Stimulated activated CD4-positive, alpha-beta T cell treated with anti-CD3 and anti-CD28 coated beads, TNF-alpha, amount 100 ng/mL, for 4 hours (primary cell): ENCODE measurements at places on chromosomes 5 and 9.

GRCh38 chr5:178288401-178289368 lies 56.1 kb upstream of the PHYKPL start:
- no peak for DNase-seq

DNA sequence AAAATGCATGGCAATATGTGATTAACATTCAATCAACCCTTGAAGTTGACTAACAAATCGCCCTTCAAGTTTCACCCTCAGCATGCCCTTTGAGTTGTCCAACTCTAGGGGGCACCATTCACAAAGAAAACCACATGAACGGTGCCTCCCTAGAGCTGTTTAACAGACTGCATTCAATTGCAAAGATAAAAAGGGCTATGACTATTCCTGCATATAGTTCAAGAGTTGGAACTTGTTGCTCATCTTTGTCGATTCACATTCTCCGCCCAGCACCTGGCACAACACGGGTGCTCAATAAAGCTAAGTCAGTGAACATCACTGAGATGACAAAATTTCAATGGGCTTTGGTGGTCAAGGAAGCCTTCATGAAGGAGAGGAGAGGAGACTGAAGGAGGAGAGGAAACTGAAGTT lies 69.6 kb upstream of the SLC30A5 start:
- DNase-seq: no peak

GRCh38 chr5:17743580-17744435 lies 109.5 kb downstream of the TAF11L14 start:
- DNase-seq: no peak

DNA sequence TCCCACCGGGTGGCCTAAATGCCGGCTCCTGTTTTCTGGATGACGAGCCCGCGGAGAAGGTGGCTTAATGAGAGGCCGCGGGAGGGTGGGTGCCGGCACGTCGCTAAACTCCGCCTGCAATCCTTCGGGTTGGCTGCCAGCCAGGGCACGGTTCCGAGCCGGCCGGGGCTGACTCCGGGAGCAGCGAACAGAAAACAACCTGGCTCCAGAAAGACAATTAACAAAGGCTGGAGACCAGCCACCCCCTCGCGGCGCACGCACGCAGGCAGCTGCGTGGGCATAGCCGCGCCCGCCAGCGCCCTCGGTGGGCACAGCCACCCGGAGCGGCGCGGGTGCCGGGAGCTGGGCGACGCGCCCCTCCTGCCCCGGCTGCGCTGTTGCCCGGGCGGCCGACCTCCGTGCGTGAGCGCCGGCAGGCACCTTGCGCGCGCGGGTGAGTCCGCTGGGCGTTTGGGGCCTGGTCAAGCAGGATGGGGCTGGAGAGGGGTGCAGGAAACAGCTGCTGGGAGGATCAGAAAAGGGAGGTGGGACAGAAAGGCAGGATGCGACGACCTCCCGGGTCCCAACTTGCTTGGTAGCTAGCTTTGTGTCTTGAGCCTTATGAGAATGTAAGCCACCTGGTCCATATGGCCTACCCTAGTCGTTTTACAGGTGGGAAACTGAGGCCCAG lies at the start of gene ARHGEF37:
Gene ARHGEF37 (plus strand): TSS at position 307 of the 670 bp plus-strand sequence. CDS start 16,272 bp downstream, outside the sequence.
- DNase-seq: no peak

DNA sequence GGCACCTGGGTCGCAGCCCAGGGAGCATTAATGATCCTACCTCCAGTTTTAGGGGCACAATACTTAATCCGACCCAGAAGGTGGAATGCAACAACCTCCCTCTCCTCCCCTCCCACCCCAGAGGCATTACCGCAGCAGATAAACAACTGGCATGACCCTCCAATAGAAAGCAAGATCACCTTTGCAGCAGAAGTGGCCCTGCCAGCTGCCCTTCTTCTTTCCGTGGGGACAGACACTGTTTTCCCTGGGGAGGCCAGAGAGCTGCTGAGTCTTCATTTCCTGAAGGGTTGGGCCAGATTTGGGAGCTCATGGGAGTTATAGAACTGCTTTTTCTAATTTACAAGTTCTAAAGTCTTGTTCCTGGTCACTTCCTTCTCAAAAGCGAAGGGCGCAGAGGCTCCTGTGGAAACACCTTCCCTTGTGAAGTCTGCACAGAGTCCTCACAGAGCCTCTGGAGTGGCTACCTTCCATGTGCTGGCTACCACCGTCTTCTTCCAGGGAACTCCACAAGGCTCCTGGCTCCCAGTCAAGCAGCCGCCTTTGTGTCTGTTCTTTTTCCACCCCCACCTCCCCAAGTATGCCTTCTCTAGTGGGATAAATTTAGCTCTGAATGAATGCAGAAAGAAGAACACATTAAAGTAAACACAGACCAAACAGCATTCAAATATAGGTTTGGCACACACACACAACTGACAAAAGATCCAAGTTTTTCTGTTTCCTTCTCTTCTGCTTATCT lies 8.0 kb upstream of the PALM2AKAP2 start:
- DNase-seq: no peak

DNA sequence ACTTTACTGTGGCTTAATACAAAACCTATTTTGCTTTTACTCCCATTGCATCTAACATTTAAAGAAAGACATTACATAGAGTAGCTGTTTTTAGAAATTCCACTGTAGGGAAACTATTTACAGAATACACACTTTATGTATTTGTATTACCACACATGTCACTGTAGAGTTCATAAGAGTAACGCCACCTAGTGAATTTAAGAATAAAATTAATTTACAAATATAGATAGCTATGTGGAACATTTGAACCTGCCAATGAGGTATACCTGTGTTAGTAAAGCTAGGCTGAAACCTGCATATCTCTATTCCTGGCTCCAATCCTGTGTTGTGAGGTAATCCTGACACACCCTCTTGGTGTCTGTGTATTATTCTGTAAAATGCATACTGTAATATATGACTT lies 234.4 kb downstream of the MAST4 start:
- DNase-seq: no peak

DNA sequence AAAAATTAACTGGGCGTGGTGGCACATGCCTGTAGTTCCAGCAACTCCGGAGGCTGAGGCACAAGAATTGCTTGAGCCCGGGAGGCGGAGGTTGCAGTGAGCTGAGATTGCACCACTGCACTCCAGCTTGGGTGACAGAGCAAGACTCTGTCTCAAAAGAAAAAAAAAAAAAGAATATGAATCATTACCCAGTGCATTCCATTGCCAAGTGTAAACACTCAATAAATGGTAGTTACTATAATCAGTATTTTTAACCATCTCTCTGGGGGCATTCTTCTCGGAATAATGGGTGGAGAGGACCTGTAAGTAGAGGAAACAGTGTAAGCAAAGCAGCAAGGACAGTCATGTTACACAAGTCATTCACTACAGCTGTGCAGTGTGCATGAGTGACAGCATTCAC lies 13.8 kb upstream of the RANBP17 start:
- no peak for DNase-seq

- DNase-seq: no peak
Measured at GRCh38 chr5:33212900-33213299, 227.9 kb upstream of the TARS1 start.

- peak; percentile 52 for DNase-seq
Measured at GRCh38 chr9:90914868-90915483, 113.4 kb downstream of the SYK start.

DNA sequence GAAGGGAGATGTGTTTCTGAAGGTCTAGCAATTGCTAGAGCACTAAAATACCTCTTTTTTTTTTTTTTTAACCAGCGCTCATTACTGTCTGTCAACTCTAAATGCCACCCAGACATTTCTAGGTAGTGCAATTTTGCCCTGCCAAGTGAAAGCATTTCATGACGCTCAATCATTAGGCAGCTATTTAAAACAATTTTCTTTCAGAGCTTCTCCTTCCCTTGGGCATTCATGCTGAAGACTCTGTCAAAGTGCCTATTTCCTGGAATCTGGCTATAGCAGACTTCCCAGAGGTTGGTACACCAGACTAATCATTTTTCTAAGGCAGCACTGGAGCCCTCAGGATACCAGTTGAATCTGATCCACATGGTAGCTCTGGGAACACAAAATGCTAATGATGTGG lies 97.0 kb upstream of the ANKRD55 start:
- DNase-seq: no peak

- DNase-seq: no peak
Measured at GRCh38 chr9:100058699-100059579, 39.9 kb downstream of the ERP44 start.

DNA sequence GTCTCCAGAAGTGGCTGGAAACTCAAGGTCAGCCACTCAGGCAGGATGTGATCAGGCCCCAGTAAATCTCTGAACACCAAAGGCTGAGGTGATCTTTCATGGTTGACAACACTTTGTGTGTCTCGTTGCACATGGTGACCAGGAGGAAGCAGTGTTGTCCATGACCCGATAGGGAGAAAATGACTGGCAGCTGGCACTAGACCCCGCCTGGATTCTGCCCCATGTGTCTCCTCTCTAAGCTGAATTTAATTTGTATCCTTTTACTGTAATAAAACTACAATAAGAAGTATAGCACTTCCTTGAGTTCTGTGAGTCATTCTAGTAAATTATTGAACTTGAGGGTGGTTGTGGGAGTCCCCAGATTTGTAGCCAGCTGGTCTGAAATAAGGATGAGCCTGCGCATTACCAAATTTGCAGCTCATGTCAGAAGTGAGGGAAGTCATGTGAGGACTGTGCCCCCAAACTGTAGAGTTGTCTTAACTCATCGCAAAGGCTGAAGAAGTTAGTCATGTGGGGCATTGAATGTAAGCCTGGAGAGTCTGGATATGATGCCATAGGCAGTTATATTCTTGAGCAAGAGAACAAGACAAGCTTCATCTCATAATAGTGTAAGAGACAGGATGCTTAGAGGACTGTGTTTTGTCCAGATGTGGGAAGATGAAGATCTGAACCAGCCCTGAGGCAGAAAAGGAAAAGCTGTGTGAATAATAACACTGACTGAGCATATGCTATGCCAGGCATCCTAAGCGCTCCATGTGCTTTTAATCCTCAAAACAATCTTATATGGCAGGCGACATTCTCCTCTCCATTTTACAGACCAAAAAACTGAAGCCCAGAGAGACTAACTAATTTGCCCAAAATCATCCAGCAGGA lies 55.9 kb downstream of the TMEM215 start:
- DNase-seq: no peak

GRCh38 chr5:90334741-90335140 lies 74.8 kb downstream of the CETN3 start:
- DNase-seq: no peak

- no peak for DNase-seq
Measured at GRCh38 chr5:133356396-133356983, 255.9 kb downstream of the FSTL4 start.

DNA sequence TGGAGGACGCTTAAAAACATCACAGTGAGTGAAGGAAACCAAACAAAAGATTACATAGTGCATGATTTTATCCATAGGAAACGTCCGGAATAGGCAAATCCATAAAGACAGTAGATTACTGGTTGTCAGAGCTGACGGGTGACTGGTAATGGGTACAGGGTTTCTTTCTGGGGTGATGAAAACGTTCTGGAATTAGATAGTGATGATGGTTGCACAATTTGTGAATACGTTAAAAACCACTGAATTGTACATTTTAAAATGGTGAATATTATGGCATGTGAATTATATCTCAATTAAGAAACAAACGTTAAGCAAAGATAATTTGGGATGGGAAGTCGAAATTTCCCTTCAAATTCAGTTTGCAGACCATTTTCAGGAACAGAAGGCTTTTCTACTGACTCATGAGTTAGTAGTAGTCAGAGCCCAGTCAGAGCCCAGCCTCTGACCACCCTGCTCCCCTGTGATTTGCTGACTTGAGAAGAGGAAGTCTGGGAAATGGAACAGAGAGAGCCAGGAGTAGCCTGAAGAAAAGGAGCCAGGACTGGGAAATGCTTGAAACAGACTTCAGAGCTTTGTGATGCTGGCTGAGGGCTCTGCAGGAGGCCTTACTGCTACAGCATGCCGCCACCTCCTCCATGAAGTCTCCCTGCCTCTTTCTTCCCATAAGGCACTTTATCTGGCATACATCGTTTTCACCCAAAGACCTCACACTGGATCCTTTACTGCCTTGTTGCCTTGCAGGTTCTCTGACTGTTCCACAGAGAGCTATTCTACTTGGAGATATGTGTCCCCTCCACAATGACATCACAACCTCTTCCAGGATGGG lies 46.4 kb upstream of the CTNNA1 start:
- no peak for DNase-seq
